ENCODE measurements at places on chromosomes 3 and 15. TPM values are rescaled to one million over a fixed set of nuclear protein-coding genes. Genes with fewer than 3 reads are reported as not detected.

SNX4 gene
- 64.1 TPM for total RNA-seq

CELSR3 gene
- 5.0 TPM for total RNA-seq

DNA sequence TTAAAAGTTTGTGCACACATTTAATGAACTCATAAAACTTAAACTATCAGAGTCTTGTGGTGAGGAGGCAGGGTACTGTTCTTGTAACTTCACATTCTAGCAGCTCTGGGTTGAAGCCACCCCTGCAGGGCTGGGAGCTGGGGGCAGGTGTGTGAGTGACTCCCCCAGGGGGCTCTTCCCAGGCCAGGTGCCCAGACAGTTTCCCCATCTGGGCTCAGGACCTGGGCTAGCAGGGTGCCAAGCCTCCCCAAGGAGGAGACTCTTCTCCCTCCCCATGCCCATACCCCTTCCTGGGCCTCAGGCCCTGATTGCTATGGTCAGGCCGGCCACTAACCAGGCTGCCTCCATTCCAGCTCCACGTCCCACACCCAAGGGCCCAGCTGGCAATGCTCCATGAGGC lies 22.0 kb upstream of the CHCHD6 start:
- no peak for DNase-seq
- H3K4me1 ChIP-seq = no peaks in the 10 kb centered on the region
- H3K27ac ChIP-seq = no peak overlapping the region
- H3K4me3 ChIP-seq = no peak overlapping the region

MST1R gene
- total RNA-seq = 23.1 TPM

DNA sequence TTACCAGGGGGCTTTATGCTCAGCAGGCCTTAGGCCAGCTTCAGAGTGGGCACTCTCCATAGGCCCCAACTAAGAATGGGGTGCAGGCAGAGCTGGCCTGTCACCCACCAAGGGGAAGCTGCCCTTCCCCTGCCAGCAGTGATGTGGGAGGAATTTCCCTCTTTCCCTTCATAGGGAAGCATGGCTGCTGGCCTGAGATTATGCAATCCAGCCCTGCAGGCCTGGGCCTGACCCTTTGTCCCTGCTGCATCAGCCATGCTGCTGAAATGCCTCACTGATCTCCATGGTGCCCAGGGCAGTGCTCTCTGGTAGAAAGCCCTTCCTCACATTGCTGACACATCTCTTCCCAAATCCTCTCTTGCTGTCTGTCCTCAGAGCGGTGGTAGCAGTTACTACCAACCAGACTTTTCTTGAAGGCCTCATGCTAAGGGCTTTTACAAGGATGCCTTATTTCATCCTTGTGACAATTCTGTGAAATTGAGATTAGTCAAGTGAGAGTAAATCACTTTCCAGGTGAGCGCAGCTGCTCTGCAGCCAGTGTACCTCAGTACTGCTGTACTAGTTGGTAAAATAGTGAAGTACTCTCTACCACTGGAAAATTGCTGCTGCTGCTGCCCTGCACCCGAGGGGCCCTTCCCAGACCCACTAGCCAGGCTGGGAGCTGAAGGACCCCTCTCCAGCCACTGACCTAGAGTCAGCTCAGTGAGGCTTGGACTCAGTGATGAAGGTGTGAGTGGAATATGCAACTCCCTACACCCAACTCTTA lies 33.8 kb downstream of the MRAS start:
- no peaks in the 10 kb centered on the region for H3K4me1 ChIP-seq
- H3K27ac ChIP-seq = peak overlapping the region; percentile 46
- no peaks in the 10 kb centered on the region for H3K36me3 ChIP-seq
- DNase-seq = peak; percentile 2

- H3K27ac ChIP-seq = no peak overlapping the region
- H3K4me1 ChIP-seq = no peaks in the 10 kb centered on the region
- no peaks in the 10 kb centered on the region for H3K27me3 ChIP-seq
- H3K36me3 ChIP-seq = no peaks in the 10 kb centered on the region
- H3K4me3 ChIP-seq = no peak overlapping the region
Observed at GRCh38 chr3:111260878-111261277, 189.3 kb downstream of the NECTIN3 start.

DNA sequence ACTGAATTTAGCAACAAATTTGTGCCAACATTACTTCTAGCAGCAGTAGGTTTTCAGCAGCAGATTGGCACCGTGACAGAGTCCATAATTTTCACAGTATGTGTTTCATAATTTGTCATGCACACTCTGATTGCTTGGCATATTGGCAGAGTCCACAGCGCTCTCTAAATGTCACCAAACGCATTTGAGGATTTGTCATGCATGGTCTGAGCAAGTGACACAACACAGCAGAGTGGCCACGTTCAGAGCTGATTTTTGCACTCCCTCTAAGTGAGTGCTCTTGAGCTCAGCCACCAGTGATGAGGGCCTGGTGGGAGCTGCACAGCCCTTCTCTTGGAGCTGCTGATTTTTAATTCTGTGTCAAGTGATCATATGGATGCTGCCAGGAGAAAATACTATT lies 1270.8 kb downstream of the ROBO1 start:
- no peaks in the 10 kb centered on the region for H3K27me3 ChIP-seq
- H3K36me3 ChIP-seq = no peaks in the 10 kb centered on the region
- no peak overlapping the region for H3K27ac ChIP-seq
- no peak for DNase-seq

DUOXA1 gene
- 1.2 TPM for total RNA-seq

CRABP1 gene
- not detected for total RNA-seq

GRCh38 chr3:13843351-13843750 lies 36.5 kb downstream of the WNT7A start:
- no peaks in the 10 kb centered on the region for H3K27me3 ChIP-seq
- H3K36me3 ChIP-seq = no peaks in the 10 kb centered on the region
- no peak overlapping the region for H3K27ac ChIP-seq
- no peaks in the 10 kb centered on the region for H3K4me1 ChIP-seq

DNA sequence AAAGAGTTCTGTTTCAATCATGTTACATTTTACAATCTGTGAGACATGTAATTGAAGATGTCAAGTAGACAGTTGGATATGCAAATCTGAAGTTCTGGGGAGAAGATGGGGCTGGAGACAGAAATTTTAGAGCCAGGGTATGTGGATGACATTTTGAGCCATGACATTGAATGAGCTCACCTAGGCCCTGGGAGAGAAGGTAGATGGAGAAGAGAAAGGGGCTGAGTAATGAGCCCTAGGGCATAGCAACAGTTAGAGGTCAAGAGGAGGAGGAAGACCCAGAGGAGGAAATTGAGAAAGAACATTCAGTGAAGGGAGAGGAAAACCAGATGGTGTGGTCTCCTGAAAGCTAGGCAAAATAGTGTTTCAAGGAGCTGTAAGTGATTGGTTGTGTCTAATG lies 15.3 kb downstream of the TMEM266 start:
- no peaks in the 10 kb centered on the region for H3K4me1 ChIP-seq
- no peak overlapping the region for H3K4me3 ChIP-seq
- no peak for DNase-seq
- H3K27ac ChIP-seq = no peak overlapping the region
- H3K27me3 ChIP-seq = no peaks in the 10 kb centered on the region

Measured in Peyer's patch (tissue), 4 donors.